ENCODE measurements at places on chromosomes 16 and 17.

DNA sequence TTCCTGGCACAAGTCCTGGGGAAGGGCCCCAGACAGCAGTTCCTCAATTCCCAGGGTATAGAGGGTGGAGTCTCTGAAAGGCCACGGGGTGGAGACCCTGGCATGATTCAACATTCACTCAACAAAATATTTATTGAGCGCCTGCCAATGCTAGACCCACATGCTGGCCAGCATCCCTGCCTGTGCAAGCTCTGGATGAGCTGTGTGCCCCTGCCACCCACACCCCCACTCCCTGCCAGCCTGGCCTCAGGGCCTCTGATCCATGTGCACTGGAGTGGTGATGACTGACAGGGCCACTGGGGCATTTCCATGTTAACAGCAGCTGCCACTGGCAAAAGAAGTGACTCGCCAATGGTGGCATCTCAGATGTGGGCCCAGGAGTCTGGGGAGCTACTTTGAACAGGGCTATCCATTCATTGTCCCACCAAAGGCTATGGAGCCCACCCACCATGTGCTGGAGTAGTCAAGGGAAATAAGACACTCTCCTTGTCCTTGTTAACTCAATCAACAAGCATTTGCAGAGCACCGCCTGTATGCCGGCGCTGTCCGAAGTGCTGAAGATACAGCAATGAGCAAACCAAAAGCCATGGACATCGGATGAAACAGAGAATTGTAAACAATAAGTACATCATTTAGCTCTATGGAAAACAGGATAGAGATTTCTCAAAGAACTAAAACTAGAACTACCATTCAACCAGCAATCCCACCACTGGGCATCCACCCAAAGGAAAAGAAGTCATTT lies 3.0 kb upstream of the PRSS22 start:
- DNase-seq, result no peak

DNA sequence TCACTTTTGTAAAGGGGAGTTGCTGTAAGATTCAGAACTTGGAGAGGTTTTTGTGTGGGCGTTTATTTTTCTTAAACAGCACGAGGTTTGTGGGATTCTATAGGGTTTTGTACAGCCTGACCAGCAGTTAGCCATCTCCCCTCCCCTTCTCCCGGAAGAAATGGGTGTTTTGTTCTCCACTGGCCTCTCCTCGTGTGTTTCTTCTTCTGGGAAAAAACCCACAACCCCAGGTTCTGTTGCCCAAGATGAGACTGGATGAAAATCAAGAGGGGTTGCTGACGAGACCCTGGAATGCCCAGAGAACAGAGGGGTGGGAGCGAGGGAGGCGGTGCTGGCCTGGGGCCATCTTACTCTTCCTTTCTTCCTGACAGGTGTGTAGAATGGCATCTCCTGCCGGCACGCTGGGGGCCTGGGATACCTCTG lies 186.1 kb downstream of the MSI2 start:
- no peak for DNase-seq

DNA sequence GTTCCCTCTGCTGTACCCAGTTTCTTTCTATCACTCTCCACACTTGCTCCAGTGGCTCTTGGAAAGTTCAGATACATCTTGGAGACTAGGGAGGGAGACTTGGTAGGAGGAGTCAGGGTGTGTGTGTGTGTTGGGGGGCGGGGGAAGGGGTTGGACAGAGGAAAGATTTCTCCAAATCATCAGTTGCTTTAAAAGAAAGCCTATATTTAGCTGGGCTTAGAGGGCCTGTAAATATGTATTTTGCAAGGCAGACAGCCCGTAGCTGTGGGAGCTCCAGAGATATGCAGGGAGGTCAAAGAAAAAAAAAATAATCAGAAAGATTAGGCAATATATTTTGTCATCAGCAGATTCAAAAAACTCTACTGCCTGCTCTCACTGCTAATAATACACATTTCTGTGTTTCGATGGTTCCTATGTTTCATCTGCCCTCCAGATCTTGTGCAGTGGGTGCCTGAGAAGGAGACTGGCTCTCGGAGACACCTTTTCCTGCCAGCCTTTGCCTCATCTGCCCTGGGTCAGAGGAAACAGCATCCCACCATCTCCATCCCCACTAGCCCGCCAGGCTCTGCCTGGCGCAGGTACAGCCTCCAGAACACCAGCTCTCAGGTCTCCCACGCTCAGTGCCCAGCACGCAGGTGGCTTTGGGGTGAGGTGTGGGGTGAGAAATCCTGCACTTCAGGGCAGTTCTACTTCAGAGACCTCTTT lies 4.8 kb upstream of the PPP1R9B start:
- DNase-seq, result no peak

DNA sequence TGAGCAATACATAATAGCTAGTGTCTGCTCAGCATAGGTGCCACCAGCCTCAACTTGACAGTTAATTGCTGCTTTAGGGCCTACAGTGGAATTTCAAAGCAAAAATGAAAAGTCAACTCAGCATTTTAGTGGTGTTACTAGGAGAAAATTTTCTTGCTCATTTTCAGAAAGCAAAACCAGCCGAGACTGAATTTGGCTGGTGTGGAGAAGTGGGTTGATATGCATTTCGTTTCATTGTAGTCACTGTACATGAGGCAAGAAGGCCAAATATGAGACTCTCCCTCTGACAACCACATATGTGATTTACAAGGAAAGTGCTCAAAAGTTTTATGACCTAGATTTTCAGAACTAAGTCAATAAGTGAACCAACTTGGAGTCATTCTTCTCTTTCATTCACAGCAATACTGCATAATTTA lies 54.0 kb downstream of the DUSP14 start:
- DNase-seq, result no peak

DNA sequence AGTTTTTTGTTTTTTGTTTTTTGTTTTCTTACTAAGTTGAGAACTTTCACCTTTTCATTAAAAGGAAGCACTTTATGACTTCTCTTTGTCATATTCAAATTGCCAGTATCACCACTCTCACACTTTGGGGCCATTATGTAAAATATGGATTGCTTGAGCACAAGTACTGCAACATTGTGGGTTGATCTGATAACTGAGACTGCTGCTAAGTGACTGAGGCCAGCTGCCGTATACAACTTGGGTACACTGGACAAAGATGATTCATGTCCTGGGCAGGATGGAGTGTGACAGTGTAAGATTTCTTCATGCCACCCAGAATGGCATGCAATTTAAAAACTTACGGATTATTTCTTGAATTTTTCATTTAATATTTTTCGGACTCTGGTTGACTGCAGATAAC lies 7.8 kb downstream of the TTC19 start:
- no peak for DNase-seq

DNA sequence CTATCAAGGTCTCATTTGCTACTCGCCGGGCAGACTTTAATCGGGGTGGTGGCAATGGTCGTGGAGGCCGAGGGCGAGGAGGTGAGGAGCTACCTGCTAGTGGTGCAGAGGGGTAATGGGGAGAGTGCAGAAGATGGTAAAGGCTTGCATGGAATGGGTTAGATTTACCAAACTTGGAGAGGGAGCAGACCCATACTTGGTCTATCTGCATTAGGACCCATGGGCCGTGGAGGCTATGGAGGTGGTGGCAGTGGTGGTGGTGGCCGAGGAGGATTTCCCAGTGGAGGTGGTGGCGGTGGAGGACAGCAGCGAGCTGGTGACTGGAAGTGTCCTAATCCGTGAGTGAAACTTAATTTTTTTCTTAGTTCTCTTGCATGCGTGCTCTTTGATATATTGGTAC lies 10.1 kb downstream of the FUS start:
- no peak for DNase-seq

GRCh38 chr16:58661199-58661830 lies 23.3 kb downstream of the SLC38A7 start:
- peak; percentile 84 for DNase-seq

DNA sequence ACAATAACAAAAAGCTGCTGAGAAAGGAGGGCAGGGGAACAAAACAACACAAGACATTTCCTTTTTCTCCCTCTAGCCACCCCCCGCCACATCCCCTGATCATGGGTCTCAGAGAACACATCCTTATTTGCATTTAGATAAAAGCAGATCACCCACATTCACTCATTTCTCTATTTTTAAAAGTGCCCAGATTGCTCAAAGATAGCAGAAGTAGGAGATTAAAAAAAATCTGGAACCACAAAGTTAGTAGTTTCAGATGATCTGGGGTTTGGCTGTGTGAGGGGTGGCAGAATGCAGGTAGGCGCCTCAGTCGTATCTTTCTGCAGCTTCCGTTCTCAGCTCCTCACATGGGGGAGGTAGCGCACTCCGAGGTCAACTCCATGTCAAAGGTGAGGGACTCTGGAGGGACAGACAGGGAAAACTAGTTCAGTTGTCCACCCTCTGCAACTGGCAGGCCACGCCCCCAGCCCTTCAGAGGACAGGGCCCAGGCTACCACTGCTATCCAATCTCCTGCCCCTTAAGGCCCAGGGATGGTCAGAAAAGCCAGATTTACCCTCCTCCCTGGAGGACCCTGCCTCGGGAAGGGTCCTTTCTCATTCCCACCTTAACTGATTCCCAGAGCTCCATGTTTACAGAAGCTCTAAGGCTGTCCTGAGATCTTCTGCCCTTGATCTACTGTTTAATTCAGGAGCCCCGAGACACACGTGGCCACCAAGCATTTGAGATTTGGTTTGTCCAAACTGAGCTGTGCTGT lies 27.3 kb downstream of the STAT5A start:
- peak; percentile 16 for DNase-seq

DNA sequence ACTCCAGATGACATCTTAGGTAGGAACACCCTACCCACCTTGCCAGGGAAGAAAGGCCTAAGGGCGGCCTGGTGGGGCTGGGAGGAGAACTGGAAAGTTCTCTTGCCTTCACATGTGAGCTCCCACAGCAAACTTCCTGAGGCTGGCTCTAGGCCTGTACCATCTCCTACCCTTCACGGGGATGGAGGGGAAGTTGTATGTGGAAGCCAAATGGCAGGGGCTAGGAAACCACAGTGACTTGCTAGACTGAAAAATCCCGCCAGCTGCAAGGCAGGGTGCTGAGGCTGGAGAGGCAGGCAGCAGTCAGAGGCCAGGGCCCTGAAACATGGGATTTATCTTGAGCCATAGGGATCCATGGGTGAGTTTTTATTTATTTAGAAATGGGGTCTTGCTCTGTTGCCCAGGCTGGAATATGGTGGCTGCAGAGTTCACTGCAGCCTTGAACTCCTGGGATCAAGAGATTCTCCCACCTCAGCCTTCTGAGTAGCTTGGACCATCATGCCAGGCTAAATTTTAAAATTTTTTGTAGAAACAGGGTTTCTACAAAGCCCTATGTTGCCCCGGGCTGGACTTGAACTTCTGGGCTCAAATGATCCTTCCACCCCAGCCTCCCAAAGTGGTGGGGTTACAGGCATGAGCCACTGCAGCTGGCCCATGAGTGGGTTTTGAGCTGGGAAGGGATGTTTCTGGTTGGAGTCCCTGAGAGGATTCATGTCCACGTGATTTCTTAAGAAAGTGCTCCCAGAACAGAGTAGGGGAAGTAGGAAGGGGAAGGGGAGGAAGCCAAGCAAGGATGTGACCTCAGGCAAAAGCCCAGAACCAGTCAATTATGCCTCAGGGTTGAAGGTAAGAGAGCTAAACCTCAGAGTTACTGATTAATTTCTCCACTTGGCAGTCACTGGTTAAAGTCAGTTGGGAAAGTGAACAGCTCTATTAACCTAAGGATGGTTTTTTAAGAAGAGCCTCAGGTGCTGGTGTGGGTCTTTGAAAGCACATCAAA lies 4.0 kb upstream of the KAT8 start:
- peak; percentile 34 for DNase-seq

DNA sequence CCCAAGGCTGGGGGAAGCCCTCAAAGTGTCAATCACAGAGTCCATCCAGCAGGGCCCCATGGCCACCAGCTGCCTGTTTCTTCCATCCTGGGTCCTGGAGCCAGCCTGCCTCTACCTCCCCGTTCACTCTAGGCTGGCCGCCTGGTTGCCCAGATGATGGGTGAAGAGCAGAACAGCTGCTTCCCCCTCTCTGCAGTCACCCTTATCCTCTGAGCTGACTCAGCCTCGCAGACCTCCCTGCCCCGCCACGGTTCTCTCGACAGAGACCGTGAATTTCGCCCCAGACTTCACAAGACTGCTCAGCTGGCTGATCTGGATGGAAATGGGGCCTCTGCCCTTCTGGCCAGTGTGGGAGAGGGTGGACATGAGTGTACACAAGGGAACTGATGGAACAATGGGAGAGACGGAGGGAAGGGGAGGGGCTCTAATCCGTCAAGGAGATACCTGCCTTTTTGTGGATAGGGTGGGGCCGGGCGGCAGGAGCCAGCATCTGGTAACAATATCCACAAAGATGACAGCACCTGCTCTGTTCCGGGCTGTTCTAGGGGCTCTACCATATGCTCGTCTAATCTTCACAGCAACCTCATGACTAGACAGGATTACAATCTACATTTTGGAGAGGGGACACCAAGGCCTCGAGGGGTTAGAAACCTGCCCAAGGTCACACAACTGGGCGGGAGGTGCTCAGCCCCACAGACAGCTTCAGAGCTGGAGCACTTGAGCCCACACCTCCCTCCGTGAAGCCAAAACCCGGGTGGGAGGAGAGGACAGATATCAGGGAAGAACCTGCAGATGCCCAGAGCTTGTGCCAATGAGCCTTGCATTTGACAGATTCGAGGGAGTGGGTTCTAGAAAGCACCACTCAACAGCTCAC lies 136.0 kb downstream of the SDK2 start:
- DNase-seq, result no peak

GRCh38 chr17:68019336-68019674 lies 16.2 kb upstream of the KPNA2 start:
- DNase-seq, result no peak

DNA sequence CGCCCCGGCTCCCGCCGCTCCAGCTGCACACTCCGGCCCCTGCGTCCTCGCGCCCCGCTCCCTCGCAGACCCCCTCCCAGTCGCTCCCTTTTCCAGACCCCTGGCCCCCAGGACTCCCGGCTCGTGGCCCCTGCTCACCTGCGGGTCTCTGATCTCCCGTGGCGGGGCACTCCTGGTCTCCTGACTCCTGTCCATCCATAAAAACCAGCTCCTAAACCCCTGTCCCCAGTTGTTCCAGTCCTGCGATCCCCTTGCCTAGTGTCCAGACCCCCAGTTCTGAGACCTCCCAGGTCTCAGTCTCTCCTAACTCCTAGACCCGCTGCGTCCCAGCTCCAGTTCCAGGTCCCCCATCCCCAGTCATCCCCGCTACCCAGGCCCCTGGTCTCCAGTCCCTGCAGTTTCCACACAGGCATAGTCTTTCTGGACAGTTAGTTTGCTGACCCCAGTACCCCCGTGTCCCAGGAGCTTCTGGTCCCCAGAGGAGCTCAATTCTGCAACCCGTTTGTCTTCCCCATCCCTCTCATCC lies 379 bp downstream of the SNX29 start:
- DNase-seq, result no peak

- no peak for DNase-seq
Observed at GRCh38 chr17:39675390-39676082, 7.3 kb downstream of the PNMT start.

DNA sequence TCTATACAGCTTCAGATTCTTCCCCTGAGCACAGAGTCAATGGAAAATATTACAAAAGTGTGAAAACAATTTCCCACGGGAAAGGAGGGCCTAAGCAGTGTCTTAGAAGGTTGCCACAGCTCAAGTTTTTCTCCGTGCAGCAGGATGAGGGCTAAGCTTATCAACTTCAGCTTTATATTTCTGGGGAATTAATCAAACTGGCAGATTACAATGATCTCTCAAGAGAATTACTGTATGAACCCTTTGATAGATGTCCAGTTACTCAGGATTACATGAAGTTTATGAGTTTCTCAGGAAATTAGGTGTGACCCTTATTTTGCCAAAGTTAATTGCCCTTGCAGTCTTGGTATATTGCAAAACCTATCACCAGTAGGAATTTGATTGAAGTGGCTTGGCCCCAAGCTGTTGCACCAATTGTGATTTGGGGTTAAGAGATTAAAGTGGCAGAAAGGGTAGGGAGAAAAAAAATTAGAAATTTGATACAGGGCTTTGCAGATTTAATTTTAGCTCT lies 298.4 kb downstream of the MAP2K6 start:
- no peak for DNase-seq

Data from Kasumi-1 (cell line).